T-helper 9 cell (primary cell): ENCODE measurements at places on chromosomes 16 and 17.

DNA sequence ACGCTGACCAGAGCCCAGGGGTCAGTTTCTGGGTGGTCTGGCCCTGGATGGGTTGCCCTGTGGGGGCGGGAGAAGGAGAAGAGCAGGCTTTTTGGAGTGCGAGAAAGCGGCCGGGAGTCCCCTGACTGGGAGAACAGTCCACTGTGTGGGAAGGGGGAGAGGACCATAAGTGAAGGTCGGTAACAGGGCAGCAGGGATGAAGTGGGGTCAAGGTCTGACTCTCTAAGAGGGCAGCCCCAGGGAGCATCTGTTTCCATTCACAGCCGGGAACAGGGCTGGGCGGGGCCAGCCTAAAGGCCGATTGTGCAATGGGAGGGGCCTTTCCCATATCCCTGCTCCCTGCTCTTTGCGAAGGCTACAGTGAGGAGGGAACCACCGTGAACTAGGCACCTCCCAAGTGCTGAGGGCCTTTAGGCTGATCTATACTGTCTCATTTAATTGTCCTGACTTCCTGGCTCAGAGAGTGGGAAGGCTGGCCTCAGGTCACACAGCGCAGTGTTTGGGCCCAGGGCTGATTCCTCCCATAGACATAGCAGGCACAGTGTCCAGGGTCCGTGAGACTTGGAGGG lies 10.4 kb upstream of the WFDC1 start:
- DNase-seq, result no peak

DNA sequence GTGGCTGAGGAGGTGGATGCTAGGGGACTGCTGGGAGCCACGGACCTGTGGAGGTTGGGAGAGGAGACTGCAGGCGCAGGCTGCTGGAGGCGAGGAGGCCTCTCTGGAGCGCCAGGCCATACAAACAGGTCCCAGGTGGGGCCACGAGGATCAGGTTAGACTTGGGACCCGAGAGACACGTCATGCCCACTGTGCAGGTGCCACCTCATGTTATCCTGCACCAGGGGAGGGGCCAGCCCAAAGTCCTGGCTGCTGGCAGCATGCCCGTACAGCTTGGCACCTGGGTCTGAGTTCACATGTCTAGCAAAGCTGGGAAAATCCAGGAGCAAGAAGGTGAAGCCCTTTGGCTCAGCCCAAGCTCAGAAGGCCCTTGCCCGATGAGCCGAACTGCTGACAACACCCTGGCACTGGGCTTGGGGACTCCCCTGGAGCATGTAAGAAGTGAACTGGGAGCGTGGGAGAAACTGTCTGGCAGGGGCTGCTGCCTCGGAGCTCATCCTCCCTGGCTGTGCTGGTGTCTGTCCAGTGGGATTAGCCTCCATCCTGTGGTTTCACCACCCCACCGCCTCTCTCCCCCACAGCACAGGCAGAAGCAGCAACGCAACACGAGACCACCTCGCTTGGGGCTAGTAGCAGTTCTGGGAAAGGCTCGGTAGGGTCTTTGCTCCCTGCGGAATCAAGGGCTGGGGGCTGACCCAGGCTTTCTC lies 5.3 kb downstream of the ARHGDIA start:
- DNase-seq, result no peak

- DNase-seq, result no peak
These were observed 24.4 kb downstream of the HS3ST4 start for GRCh38 chr16:25716186-25716585.

- DNase-seq, result no peak
These were observed 6.5 kb downstream of the HIGD1B start for GRCh38 chr17:44854192-44854591.

DNA sequence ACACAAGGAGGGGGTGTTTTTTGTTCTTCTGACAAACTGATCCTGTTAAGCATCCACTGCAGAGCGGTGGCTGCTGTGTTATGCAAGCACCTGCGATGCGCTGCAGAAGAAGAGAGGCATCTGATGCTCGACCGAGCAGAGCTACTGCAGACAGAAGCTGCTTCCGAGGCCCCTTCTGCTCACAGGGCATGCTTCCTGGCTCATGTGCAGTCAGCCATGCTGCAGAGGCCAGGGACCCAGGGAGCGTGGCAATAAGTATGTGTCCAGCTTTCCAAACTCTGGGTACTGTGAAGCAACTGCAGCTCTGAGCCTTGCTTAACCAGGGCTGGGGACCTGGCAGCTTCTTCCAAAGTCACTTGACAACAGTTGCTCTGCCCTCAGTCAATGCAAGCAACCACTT lies 448.6 kb upstream of the RBFOX1 start:
- DNase-seq, result no peak

DNA sequence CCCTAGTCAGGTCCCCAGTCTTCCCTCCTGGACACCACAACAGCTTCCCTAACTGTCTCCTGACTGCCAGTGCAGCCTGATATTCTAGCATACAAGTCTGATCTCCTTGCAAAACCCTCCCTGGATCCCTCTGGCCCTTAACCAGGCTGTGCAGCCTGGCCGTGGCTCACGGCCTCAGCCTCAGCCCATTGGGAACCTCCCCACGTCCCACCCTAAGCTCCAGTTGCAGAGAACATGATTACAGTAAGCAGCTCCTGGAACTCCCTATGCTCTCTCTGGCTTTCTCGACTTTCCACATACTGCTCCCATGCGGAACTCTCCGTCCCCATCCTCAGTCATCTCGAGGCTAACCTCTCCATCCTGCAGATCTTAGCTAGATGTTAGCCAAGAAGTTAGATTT lies 13.0 kb downstream of the ALOX12B start:
- DNase-seq, result no peak

GRCh38 chr17:82384730-82385481 lies 13.3 kb downstream of the UTS2R start:
- no peak for DNase-seq
